CD8-positive, alpha-beta memory T cell (primary cell): ENCODE measurements at places on chromosomes 6 and 20.

- no peak for DNase-seq
These were observed 2.2 kb upstream of the FUT9 start for GRCh38 chr6:96013531-96013930.

GRCh38 chr20:10242166-10242565, 23.5 kb downstream of the SNAP25 start:
- no peak for DNase-seq

DNA sequence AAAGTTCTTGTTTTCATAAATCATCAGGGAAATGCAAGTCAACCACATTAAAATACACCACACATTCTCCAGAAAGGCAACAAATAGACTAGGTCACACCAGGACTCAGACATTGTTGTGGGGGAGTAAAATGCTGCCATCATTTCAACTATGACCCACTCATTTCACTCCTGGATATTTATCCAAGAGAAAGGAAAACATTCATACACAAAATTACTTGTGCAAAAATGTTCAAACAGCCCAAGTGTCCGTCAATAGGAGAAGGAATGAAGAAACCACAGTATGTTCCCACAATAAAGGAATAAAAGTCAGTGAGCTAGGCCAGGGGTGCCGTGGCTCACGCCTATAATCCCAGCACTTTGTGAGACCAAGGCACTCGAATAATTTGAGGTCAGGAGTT, 81.5 kb upstream of the QKI start:
- no peak for DNase-seq

DNA sequence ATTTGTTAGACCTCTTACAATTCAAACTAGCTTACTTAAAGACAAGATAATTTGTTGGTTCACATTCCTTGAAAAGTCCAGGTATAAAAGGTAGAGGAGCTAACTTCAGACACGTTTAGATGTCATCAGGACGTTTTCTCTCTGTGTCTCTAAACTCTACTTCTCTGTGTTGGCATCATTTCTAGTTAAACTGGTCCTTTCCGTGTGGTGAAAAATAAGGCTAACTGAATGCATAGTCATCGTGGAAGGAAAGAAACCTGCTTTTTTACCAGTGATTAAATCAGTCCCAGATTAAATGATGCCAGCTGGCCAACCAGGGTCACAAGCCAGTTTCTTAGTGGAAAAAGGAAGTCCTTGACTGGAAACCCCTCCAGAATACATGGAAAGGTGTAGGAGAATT, 168.4 kb upstream of the AHI1 start:
- no peak for DNase-seq

DNA sequence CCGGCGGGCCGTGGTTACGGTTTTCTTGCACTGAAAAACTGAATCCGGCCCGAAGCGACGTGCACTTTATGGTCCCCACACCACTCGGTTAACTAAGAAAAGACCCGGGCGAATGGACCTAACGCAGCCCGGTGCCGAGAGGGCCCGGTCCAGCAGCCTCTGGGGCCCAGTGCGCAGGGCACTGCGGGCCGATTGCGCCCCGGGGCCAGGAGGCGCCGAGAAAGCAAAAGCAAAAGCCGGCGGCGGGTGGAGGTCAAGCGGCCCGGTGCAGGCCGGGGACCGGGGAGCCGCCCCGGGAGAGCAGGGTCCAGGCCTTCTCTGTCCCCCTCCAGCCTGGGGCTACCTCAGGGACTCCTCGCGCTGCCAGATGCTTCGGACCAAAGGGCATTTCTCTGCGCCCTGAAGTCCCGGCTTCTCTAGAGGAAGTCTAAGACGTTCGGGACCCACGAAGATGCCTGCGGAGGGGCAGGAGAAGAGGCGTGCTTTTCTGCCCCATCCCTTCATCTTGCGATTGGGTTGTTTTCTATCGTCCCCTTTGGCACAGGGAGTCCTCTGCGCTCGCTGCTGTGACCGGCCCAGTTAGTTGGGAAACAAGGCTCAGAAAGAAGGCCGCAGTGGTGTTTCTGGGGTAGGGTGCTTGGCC, 4.4 kb downstream of the FOXF2 start:
- DNase-seq = no peak

DNA sequence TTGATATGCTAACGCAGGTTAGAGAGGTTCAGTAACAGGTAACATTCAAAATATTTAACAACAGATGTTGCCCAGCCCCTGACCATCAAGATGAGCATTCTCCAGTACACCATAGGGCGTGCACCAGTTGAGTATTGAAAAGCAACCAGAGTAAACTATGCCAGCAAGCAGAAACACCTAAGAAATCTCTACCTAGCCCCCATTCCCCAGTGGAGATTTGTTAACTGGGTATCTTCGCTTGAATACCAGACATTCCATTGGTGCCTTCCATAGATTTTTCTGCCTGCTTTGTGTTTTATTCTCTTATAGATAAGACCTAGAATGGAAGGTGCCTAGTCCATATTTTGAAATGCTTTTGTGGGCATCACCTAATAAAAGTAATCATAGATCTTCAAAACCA, 623.9 kb downstream of the KIF16B start:
- DNase-seq = no peak

DNA sequence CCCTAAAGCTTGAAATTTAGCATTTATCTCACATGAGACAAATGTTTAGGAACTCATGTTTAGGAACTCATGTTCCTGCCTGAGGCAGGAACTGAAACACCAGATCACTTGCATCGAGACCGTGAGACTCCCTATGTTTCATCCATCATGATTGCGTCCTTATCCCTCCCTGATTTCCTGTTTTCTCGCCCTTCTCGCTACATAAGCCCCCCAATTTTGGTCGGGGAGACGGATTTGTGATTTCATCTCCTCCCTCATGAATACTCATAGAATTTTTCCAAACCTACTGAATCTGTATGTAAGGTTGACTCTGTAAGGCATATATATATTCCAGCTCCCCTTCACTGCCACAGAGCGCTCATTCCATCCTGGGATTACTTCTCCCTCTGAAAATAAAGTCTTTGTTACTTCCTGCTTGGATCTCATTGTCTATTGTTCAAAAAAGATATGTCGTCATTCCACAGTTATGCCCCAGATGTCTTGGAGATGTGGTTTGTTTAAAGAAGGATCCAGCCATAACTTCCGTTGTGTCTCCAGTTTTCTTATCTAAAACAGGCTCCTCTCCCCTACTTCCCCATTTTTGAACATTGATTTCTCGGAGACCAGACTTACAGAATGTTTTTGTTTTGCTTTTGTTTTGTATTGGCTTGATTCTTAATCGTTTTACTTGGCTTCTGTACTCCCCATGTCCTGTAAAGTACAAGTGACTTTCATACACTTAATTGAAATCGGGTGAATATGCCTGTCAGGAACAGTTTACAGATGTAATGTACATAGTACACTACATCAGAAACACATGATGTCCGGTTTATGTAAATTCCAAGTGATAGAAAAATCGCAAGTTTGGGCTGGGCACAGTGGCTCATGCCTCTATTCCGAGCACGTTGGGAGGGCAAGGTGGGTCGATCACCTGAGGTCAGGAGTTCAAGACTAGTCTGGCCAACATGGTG, 118.7 kb downstream of the HFE start:
- DNase-seq = no peak

DNA sequence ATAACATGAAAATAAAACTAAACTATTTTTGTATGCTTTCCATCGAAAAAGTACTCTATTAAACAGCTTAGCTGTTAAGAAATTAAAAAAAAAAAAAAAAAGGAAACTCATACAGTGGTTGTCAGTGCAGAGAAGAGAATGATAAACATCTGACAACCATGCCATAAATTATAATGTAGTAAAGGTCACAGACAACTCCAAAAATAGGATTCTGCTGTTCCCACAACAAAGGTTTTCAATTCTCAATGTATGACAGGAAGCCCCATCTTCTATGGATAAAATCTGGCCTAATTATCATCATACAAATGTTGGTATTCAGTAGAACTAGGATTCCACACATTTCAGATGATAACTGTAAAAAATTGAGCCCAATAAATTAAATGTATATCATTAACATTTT, 5.0 kb downstream of the PLN start:
- DNase-seq = no peak

DNA sequence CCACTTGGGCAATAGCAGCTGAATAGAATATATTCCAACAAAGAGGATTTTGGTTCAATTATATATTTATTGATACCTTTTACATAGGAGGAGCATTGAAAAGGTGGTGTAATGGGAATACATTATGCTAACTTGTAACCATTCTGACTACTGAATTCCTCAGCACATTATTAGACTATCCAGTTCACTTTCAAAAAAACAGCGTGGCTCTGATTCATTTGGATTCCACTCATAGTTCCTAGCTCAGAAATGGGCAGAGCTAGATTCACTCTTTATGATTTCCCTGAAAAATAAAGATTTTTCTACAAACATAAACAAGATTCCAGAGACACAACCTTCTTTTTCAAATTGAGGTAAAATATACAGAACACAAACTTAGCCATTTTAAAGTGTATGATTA, 9.2 kb upstream of the TRERF1 start:
- no peak for DNase-seq

- no peak for DNase-seq
These were observed 33.0 kb upstream of the POU5F1 start for GRCh38 chr6:31203345-31203979.

GRCh38 chr20:59824711-59825562, 108.5 kb downstream of the SYCP2 start:
- no peak for DNase-seq

- peak; percentile 51 for DNase-seq
These were observed at the start of gene OXT for GRCh38 chr20:3071610-3072529. OXT (plus strand) TSS chr20:3071620; CDS start chr20:3071656, 36 bp downstream.

- no peak for DNase-seq
These were observed 1.3 kb downstream of the SLC16A10 start for GRCh38 chr6:111088668-111089003.

GRCh38 chr6:111793711-111794111, 79.5 kb downstream of the FYN start:
- DNase-seq = peak; percentile 53

- no peak for DNase-seq
These were observed 1.9 kb upstream of the NECAB3 start for GRCh38 chr20:33676121-33676520.

- no peak for DNase-seq
These were observed 133.2 kb upstream of the CENPW start for GRCh38 chr6:126206504-126207246.

DNA sequence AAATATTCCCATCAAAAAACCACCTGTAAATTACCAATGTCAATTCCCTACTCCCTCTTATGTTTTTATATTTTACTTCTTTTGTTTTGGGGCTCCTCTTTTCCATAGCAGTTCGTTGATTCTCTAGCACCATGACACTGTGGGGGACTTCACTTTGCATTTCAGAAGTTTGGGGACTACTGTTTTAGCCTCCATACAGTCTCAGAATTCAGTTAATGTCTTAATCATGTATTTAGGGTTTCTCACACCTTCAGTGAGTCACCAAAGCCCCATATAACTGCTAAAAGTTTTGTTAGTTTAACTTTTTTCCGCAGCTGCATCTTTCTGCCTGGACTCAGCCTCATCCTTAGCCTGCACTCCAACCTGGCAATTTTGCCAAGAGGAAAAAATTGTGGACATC, 20.7 kb upstream of the AIG1 start:
- DNase-seq = no peak

GRCh38 chr6:56756219-56756789, 113.6 kb upstream of the DST start:
- DNase-seq = no peak

GRCh38 chr6:6656287-6656686, 67.8 kb downstream of the LY86 start:
- no peak for DNase-seq

DNA sequence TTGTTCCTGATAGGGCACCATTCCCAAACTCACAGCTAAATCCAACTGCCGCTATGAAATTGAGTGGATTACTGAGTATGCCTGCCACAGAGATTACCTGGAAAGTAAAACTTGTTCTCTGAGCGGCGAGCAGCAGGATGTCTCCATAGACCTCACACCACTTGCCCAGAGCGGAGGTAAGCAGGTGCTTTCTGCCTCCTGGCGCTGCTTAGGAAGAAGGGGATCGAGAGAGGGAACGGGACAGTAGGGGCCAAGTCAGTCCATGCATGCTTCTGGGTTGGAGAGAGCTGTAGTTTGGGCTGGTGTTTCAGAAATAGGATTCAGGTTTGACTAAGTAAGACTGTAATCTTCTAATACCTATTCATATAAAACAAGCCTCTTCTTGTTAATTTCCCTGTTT, 63.7 kb downstream of the IGF2R start:
- DNase-seq = no peak

- no peak for DNase-seq
These were observed 221.5 kb downstream of the NRN1 start for GRCh38 chr6:5785249-5785648.

- no peak for DNase-seq
These were observed 20.8 kb upstream of the PAX1 start for GRCh38 chr20:21684671-21685070.

DNA sequence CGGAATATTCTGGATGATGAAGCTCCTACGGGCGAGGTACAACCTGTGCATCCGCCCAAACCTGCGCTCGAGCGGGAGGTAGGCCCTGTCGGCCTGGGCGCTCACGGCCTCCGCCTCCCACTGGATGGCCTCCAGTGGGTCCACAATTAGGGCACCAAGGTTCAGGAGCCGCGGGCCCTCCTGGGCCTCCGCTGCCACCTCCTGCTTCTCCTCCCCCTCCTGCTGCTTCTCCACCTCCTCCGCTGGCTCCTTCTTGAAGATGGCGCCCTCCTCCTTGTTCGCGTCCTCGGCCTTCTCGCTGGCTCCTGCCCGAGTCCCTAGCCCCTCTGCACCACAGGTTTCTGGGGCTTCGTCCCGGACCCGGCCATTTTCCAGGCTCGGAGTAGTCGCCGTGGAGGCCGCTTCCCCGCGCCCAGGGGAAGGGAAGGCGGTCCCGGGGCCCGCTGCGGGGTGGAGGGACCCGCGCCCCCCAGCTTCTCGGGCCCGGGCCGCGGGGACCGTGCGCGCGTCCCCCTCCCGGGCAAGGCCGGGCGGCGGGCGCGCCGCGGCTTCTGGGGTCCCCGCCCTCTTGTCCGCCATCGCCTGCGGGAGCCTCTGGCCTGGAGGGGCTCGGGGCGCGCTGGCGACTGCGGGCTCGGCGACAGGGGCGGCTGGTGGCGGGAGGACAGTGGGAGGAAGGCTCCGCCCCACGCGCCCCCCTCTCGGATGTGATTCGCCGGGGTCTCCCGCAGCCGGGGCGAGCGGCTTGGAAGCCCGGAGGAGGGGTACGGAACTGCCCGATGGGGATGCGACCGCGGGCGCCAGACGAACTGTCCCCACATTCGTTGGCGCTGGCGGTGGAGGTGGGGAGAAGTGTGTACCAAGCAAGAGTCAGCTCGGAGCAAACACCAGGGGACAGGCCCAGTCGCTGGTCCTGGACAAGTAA, 17.6 kb downstream of the PLAGL2 start:
- DNase-seq = peak; percentile 24

- no peak for DNase-seq
These were observed 34.7 kb upstream of the TGM2 start for GRCh38 chr20:38199501-38200390.
